ENCODE measurements at places on chromosomes 16 and 17.
A peak's percentile ranks its signal among the peaks of the same experiment; 100 is the strongest.

DNA sequence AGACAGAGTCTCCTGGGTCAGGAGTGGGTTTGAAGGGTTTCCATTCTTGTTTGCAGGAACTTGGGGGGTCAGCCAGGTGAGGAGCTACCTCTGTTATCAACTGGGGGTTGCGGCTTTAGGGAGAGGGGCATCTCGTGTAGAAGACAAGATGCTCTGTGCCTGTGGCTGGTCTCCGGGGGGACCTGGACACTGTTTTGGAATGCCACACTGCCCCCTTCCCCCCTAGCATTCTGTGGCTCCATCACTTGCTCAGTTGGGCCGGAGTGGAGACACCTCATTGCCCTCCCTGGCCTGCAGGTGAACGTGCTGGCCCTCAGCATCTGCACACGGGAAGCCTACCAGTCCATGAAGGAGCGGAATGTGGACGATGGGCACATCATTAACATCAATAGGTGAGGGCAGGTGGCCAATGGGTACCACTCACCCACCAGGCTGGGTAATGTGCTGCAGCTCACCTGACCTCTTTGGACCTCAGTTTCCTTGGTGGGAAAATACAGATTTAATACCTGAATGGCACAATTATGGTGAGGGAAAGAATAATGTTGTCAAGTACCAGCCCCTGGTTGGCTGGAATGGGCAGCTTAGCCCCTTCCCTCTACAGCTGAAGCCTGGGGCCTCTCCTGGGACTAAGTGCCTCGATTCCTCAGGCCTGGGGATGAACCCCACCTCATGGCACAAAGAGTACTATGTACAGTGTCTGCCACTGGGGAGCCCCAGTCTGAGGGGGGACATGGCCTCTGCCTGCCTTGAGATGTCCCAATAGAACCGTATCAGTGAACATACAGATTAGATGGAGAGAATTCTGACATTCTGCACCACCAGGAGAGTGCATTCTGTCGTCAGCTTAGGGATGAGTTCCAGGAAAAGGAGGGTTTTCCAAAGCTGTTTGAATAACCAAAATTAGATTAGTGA lies 3.3 kb upstream of the MRM1 start:
- no peak for DNase-seq

DNA sequence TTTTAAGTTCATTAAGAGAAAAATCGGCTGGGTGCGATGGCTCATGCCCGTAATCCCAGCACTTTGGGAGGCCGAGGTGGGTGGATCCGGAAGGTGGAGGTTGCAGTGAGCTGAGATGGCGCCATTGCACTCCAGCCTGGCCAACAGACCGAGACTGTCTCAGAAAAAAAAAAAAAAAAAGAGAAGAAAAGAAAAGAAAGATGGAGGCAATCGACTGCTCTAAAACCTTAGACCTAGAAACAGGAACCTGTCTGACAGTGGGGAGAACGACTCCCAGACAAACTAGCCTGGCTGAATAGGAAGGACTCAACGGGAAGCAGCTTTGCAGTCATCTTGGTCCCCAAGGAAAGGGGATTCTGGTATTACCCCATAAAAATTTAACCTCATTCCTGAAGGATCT lies 13.7 kb downstream of the MRC2 start:
- DNase-seq: no peak

DNA sequence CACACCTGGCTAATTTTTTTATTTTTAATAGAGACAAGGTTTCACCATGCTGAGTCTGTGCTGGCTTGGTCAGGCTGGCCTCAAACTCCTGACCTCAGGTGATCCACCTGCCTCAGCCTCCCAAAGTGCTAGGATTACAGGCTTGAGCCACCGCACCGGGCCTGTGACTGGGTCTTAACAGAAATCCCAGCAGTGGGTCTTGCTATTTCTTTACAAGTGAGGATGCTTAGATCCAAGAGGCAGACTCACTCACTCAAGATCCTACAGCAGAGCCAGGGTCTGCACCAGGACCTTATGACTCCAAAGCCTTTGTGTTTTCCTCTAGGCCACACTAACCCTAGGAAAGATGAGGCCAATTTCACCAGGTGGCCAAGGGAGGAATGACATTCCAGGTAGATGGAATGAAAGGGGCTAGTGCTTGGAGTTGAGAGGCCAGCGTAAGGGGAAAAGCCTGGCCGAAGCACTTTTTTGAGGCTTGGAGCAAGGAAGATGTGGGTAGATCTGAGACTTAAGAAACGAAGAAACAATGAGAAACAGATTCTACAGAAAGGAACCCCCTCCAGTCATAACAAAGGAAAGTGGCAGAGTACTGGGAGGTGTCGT lies 5.7 kb upstream of the STAT5A start:
- DNase-seq: no peak

DNA sequence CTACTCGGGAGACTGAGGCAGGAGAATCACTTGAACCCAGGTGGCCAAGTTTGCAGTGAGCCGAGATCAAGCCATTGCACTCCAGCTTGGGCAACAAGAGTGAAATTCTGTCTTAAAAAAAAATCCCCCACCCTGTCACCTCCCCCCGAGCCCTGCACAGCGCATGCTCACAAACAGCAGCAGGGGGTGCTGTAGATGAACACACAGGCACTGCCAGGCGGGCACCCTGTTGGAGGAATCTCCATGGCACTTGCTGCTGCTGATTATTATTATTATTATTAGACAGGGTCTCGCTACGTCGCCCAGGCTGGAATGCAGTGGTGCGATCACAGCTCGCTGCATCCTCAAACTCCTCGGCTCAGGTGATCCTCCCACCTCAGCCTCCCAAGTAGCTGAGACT lies 24.6 kb downstream of the FZD2 start:
- no peak for DNase-seq

DNA sequence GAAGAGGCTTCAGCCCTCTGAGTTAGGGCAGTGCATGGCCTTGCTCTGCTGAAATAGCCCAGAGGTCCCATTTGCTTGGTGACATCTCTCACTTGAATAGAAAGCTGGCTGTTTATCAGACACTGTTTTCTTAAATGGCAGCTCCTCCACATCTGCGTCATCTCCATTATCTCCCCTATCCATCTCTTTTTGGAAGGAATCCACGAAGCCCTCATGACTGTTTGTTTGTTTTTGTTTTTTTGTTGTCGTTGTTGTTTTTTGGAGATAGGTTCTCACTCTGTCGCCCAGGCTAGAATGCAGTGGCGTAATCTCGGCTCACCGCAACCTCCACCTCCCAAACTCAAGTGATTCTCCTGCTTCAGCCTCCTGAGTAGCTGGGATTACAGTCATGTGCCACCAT lies 16.6 kb downstream of the NAA60 start:
- DNase-seq: no peak

DNA sequence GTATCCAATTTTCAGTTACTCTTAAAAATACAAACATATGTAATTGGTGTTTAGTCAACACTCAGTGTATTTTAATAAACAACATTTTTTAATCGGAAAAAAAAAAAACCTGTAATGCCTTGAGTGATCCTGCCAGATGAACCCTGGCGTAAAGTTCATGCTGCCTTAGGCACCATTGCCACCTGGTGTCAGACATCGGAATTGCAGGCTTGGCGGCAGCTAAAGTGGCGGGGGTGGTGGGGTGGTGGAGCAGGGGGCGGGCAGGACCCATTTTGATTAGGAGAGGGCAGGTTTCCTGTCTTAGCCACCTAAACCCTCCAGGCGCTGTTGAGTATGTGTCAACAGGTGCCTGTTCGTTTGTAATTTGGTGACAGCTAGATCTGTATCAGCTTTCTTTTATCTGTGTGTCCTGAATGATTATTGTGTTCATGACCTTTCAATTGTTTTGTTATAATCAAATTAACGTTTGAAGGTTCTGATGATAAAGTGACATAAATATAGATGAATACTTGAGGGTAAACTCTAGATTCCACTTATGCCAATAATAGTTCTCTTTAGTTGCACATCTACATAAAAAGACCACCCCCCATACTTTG lies 588.7 kb downstream of the CDH13 start:
- peak; percentile 82 for DNase-seq

- no peak for DNase-seq
These were observed 17.3 kb downstream of the RFFL start for GRCh38 chr17:35046245-35046644.

DNA sequence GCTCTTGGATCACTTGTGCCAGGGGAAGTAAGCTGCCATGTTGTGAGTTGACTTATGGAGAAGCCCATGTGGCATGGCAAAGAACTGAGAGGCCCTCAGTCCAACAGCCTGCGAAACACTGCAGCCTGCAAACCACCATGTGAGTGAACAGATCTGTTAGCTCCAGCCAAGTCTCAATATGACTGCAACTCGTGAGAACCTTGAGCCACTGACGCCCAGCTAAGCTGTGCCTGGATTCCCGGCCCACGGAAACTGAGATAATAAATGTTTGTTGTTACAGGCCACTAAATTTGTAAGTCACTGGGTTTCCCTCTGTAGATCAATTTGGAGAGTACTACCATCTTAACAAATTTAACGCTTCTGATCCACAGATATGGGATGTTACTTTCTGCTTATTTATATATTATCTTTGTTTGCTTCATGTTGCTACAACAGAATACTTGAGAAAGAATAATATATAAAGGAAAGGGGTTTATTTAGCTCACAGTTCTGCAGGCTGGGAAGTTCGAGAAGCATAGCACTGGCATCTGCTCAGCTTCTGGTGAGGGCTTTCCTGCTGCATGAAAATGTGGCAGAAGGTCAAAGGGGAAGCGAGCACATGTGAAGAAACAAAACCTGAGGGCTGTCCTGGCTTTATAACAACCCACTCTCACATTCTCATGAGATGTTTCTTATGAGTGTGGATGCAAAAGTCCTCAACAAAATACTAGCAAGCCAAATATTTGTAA lies 29.4 kb upstream of the ATP2A3 start:
- DNase-seq: peak; percentile 30
